ENCODE measurements at places on chromosomes 2 and 18. TPM values are rescaled to one million over a fixed set of nuclear protein-coding genes. Genes with fewer than 3 reads are reported as not detected.

- no peak overlapping the region for H3K4me3 ChIP-seq
- no peaks in the 10 kb centered on the region for H3K4me1 ChIP-seq
- H3K36me3 ChIP-seq = no peaks in the 10 kb centered on the region
- no peaks in the 10 kb centered on the region for H3K27me3 ChIP-seq
These were observed 185.3 kb downstream of the NYAP2 start for GRCh38 chr2:225584796-225585195.

- H3K4me1 ChIP-seq = no peaks in the 10 kb centered on the region
- no peaks in the 10 kb centered on the region for H3K36me3 ChIP-seq
- no peak for DNase-seq
- no peak overlapping the region for H3K27ac ChIP-seq
- no peak overlapping the region for H3K4me3 ChIP-seq
These were observed 26.3 kb upstream of the EPG5 start for GRCh38 chr18:45993438-45993837.

GRCh38 chr2:133790711-133791110 lies 222.4 kb upstream of the NCKAP5 start:
- H3K4me3 ChIP-seq = no peak overlapping the region
- no peaks in the 10 kb centered on the region for H3K27me3 ChIP-seq
- no peaks in the 10 kb centered on the region for H3K4me1 ChIP-seq
- H3K27ac ChIP-seq = no peak overlapping the region

GRCh38 chr18:37385846-37386778 lies 179.5 kb downstream of the CELF4 start:
- no peaks in the 10 kb centered on the region for H3K27me3 ChIP-seq
- no peak for DNase-seq
- no peaks in the 10 kb centered on the region for H3K36me3 ChIP-seq
- no peaks in the 10 kb centered on the region for H3K4me1 ChIP-seq

- no peak overlapping the region for H3K4me3 ChIP-seq
- H3K4me1 ChIP-seq = no peaks in the 10 kb centered on the region
- no peak overlapping the region for H3K27ac ChIP-seq
- H3K36me3 ChIP-seq = no peaks in the 10 kb centered on the region
- no peaks in the 10 kb centered on the region for H3K27me3 ChIP-seq
- DNase-seq = no peak
These were observed 14.2 kb upstream of the DOCK10 start for GRCh38 chr2:225056330-225057073.

- no peak overlapping the region for H3K27ac ChIP-seq
- DNase-seq = no peak
- no peaks in the 10 kb centered on the region for H3K4me1 ChIP-seq
- H3K4me3 ChIP-seq = no peak overlapping the region
These were observed 260.9 kb downstream of the RAD51AP2 start for GRCh38 chr2:17257189-17257909.

PPIL3 gene
- total RNA-seq = 35.4 TPM
